RKO (cell line): ENCODE measurements at places on chromosomes 7 and 10.

DNA sequence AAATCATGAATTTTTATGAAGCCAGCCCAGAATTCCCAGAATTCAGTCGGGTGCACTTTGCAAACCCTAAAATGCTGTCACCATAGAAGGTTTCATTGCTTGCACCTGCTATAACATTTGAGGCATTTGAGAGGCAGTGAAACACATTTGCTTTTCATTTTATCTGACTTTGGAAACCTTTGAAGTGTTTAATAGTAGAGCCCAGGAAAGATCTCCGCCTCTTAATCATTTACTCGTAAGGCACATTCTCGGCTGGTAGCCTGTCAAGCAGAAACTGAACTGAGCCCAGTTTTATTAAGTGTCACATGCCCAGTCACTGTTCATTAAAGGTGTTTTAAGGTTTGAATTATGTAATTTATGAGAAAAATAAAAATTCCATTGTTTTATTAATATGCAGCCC is 247.6 kb downstream of the EMX2 start:
- DNase-seq, result no peak

DNA sequence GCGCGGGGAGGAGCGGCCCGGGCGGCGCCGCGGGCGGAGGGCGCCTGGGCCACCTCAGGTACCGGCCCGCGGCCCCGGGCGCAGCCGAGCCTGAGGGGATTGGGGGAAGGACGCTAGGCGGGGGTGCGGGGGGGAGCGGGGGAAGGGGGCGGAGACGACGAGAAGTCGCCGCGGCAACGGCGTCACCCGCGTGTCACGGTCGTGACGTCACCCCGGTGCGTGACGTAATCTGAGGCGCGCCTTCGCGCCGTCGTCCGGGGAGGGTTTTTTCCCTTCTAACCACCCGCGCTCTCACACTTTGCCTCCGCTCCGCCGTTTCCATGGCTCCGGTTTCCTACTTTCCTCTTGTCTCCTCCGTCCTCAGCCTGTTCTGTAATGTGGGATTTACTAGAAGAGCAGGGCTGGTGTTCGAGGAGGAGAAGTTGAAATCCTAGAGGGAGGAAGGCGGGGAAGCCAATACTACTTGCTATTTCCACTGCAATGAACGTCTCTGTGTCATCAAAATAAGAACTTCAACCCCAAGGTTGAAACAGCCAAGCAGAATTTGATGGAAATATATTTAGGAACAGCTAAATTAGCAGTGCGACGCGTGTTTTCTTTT is at the start of gene BRAF:
TSS of gene BRAF (minus strand) at position 109 of the 601 bp plus-strand sequence. CDS start 226 bp downstream, outside the sequence.
- DNase-seq, result peak; percentile 92

GRCh38 chr10:44398747-44399658 is 14.1 kb upstream of the CXCL12 start:
- DNase-seq, result no peak

GRCh38 chr7:12719981-12720865 is 32.8 kb downstream of the ARL4A start:
- no peak for DNase-seq

GRCh38 chr7:55570939-55571338 is 1.4 kb downstream of the VOPP1 start:
- peak; percentile 85 for DNase-seq
